ENCODE measurements at places on chromosomes 13 and 19.

DNA sequence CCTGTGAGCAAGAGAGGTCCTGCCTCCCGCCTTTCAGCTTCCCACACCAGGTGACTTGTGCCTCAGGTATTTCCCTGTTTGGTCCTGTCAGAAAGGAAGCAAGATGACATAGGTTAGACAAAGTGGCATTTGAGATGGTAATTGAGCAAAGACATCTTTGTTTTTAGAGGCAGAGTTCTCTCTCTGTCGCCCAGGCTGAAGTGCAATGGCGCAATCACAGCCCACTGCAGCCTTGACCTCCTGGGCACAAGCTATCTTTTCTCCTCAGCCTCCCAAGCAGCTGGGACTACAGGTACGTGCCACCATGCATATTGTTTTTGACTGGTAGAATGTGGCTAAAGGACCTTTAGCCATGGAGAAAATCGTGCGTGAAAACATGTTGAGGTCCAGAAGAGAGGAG, 339.1 kb downstream of the FGF9 start:
- DNase-seq, result no peak

DNA sequence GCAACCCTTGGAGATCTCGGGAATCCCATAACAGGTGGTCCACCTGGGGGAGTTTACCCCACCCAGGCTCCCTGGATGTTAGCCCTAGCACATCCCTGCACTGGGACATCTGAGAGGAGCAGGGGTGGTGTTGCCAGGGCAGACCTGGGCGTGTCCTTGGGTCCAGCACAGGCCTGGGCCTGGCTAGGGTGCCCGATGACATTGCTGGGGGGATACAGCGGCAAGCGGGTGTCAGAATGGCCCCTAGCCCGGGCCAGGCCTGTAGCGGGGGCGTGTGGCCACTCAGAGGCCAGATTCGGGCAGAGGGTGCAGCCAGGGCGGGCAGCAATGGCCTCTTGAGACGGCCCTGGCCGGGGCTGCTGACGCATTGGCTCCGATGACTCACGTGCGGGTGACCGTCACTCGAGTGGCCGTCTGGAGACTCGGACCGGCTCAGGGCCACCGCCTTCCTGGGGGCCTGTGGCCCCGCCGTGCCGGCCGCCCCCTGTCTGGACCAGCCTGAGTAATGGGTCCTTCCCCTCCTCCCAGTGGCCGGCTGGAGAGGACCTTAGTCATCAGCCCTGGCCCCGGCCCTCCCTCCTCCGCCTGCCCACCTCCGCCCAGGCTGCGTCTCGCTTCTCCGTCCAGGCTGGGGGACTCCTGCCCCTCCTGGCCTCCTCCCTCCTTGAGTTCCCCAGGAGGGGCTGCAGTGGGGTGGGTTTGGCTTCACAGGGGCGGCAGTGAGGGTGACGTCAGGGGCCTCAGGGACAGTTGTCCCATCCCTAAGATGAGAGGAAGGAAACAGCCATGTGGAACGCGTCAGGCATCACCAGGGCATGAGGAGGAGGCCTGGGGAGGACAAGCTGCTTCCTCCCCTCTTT, 23.2 kb upstream of the CRTC1 start:
- DNase-seq, result no peak

GRCh38 chr19:3304871-3305423, 61.4 kb upstream of the NFIC start:
- DNase-seq, result peak; percentile 85

DNA sequence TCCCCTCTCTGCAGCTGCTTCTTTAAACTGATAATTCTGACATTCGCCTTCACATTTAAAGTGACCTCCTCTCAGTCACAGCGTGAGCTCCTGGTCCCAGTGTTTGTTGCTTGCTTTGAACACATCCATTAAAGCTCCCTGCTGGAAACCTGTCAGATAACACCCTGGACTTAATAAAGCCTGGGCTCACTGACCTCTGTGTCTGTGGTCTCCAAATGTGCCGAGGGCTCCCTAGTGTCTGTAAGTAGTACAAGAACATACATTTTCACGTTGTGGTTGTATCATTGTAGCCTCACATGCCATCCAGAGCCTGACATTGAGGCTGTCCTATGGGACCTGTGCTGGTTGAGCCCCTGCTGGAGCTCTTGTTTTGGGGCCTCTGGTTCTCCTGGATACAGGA, 2.6 kb upstream of the PSG4 start:
- DNase-seq, result no peak

GRCh38 chr13:99426426-99426825, 74.8 kb upstream of the TM9SF2 start:
- DNase-seq, result no peak

DNA sequence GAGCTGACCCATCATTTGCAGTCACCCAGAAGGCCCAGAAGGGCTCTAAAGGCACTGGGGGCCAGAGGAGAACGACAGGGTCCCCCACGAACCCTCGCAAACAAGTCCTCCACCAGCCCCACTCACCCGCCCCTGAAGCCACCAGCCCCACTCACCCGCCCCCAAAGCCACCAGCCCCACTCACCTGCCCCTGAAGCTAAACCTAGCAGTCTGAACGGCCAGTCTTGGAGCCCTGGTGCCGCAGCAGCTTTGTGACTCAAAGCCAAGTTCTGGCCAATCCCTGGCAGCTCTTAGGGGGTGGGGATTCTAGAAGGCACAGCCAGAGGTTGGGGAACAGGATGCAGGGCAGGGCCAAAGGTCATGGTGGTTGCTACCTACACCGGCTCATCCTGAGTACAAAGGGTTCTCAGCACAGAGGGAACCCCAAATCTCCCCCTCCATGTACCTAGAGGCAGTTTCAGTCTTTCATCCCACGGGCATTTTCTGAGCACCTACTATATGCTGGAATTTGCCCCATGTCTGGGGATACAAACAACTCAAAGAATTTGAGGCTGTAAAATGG, at the start of gene IQCN:
Gene IQCN (minus strand): TSS at position 234 of the 562 bp plus-strand sequence. CDS start 4,974 bp downstream, outside the sequence.
- no peak for DNase-seq

Data from GM20000 (cell line).